ENCODE measurements at places on chromosomes 12 and 14.

DNA sequence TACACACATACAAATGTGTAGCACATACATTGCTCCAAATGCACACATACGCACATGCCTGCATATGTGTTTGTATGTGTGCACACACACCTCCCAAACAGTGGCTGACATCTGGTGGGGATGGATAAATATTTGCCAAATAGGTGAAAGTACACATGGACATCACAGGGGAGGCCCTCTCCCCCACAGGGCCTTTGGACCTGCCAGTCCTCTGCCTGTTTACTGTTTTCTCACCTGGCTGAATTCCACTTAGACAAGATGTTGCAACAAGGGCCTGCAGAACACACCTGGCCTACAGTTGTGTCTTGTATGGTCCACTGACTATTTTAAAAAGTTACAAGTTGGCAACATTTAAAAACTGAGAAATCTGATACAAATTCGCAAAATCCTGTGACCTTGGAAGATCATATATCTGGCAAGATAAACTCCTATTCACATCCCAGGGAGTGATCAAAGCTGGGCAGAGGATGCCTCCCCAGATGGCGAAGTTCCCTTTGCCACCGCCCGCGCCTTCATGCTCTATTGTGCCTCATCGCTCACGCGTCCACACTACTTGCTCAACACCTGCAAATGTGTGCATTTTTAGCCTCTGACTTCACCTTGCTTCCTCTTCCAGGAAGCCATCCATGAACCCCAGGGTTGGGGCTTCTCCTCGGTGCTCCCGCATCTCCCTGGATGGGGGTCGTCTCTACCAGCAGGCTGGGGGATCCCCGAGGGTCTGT is 118.4 kb upstream of the FZD10 start:
- no peak for DNase-seq

GRCh38 chr14:83379436-83379835 is 1845.8 kb upstream of the SEL1L start:
- no peak for DNase-seq

- no peak for DNase-seq
Measured at GRCh38 chr12:103986829-103987228, 21.2 kb downstream of the TDG start.

DNA sequence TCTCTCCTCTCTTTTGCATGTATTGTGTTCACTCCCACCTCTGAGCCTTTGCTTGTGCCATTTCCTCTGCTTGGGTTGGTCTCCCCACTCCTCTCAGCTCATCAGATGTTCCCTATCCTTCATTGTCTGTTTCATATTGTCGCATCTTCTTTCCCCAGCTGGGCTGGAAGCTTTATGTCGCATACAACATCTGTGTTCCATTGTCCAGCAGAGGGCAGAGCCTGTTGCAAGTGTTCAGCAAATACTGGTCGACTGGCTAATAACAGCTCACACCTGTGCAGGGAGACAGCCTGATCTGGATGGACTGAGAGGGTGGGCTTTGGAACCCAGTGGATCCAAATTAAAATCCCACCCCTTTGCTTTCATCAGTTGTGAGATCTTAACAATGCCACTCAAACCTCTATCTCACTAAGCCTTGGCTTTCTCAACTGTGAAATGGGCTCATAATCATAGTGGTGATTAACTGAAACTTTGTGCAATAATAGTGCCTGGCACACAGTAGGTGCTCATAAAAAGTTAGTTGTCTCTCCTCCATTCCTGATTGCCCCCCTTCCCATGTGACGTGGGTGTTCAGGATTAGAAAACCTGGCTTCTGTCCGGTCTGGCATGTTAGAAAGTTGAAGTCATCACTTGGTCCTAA is 75.8 kb downstream of the RIN3 start:
- DNase-seq = no peak

DNA sequence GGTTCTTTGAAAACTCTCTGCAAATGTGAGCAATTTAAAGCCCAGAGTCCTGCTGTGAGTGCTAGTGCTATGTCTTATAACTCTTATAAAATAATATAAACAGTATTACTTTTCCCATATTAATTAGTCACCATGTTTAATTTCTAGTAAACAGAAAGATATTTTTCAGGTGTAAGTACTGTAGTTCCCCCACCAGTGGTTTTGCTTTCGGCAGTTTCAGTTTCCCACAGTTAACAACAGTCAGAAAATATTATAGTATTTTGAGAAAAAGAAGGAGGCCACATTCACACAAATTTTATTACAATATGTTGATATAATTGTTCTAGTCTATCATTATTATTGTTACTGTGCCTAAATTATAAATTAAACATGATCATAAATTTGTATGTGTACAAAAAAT is 800.5 kb downstream of the LRFN5 start:
- DNase-seq = no peak

- DNase-seq = peak; percentile 74
Measured at GRCh38 chr12:130818635-130819576, 20.1 kb downstream of the STX2 start.

DNA sequence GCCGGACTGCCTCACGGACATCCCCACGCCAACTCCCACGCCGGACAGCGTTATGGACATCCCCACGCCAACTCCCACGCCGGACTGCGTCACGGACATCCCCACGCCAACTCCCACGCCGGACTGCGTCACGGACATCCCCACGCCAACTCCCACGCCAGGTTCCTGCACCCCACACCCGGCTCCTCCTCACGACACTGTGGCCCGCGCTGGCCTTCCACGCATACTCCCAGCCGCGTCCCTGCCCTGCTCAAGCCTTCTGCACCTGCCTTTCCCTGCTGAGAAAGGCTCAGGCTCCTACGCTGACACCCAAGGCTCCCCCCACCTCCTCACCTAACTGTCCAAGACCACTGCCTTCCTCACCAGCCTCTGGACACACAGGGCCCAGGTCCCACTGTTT is 9.7 kb downstream of the CACNA2D4 start:
- DNase-seq = no peak

DNA sequence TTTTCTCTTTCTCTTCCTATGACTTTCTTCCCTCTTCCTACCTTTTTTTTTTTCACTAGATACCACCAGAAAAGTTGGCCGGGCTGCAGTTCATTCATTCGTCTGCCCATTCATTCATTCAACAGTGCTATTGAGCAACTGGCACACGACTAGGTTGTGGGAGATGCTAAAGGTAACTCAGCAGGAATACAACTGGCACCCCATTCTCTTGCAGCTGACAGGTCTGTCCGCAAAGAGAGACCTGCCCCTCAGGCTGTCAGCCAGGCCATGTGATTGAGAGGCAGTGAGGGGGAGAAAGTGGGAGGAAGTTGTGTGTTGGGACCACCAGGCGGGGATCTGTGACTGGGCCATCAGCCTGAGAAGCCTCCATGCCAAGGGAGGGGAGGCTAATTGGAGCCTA is 105.2 kb downstream of the TSPAN9 start:
- DNase-seq = no peak

- DNase-seq = no peak
Measured at GRCh38 chr14:60653701-60654161, 4.5 kb upstream of the SIX1 start.

DNA sequence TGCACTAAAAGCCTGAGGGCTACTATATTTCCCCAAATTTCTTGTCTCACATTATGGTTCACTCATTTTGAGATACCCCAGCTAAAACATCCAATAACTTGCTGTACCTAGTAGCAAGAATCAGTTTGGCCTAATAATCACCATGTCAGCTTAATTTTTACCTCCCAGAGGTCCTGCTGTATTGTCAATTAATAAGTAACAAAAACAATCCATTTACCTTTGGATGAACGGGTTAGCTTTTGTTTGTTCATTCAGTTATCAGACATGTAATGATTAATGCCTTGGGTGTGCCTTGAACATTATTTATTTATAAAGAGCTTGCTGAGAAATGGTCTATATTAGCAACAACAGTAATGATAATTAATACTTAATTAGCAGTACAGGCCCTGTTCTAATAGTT is 57.0 kb downstream of the MON2 start:
- no peak for DNase-seq

- DNase-seq = no peak
Measured at GRCh38 chr12:132437943-132438700, 51.8 kb upstream of the FBRSL1 start.

DNA sequence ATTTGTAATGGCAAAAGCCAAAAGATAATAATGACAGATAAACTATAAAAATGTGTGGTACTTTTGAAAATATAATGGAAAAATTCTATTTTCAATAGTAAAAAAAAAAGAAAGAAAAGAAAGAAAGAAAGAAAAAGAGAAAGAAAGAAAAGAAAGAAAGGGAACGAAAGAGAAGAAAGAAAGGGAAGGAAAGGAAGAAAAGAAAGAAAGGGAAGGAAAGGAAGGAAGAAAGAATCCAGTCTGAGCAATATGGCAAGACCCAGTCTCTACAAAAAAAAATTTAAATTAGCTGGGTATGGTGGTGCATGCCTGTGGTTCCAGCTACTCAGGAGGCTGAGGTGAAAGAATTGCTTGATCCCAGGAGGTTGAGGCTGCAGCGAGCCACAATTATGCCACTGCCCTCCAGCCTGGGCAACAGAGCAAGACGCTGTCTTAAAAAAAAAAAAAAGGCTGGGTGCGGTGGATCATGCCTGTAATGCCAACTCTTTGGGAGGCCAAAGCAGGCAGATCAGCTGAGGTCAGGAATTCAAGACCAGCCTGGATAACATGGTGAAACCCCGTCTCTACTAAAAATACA is 38.4 kb downstream of the EAPP start:
- DNase-seq = no peak

DNA sequence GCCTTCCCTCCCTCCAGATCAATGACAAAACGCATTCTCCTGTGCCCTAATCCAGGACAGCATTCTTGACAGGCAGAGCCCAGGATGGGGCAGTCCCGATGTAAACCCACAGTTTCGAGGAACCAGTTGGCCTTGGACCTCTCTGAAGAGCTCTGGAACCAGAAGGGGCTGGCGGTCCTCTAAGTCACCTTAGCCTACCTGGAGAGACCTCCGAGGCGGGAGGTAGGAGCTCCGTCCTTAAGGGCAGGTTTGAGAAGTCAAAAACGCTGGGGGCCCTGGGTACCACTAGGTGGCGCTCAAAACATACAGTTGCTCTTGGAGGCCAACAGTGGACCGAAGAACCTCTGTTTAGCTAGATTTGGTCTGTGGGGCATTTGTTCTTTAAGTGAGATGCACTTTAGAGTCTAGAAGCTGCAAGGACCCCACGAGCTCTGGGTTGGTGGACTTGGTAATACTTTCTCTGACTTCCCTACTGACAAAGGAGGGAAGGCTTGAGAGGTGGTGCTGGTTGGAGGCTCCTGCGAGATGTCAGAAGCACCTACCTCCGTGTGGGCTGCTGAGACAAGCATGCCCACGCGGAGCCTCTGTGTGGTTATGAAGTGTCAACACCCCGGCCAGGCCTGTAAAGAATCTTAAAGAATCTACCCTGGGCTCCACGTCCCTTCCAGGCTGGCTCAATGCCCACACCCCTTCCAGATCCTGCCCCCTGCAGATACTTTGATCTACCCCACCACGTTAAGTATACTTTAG is 74.8 kb upstream of the CHST11 start:
- peak; percentile 53 for DNase-seq

- DNase-seq = no peak
Measured at GRCh38 chr12:6262623-6263022, 47.9 kb upstream of the PLEKHG6 start.

DNA sequence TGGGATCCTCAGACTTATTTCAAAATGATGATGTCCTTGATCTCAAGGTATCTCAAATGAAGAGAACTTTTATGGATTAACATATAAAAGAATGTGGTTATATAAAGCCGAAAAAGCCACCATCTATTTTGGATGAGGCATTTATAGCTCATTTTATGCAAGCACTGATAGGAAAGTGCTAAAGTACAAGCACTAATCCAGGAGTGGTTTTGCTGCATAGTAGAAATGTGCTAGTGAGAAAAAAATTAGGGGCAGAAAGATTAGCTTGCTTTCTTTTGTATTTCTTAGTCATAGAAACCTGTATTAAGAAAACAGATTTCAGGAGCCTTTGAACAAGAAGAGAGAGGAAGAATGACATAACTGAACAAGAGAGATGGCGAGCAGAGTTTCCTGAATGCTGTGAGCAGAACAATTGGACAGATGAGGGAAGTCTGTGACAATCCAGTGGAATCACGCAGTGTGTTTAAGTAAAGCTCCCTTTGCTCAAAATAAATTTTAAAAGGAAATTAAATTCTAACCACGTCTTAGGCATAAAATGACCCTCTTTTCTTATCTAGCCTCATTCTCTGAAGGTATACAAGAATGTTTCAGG is 238.2 kb upstream of the NOVA1 start:
- DNase-seq = no peak

DNA sequence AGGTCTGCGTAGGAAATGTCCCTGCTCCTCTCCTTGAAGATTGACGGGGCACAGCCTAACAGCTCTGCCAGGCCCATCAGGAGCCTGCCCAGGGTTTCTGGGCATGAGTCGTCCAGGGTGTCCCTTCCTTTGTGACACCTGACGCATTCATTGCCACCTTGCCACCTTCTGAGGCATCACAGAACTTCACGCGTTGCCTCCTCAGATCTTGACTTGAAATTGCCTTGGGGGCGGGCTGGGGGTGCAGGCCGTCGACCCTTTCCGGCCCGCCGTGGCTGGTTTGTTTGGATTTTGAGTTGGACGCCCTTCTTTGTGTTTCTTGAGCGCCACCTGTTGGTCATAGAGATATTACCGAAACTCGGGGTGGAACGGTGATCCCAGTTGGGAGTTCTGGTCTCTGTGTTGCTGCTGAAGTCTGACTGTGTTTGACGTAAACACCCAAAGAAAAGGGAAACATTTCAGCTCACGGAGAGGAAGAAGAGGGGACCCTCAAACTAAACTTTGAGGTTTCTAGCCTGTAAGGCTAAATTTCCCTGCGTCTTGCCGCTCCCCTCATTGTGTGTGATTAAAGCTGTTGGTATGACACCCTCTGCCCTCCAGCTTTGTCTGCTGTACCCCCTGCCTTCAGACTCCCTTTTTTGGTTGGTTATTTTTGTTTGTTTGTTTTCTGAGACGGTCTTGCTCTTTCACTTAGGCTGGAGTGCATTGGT is 44.6 kb downstream of the MLXIP start:
- peak; percentile 65 for DNase-seq

- no peak for DNase-seq
Measured at GRCh38 chr12:61188801-61189595, 1071.2 kb upstream of the USP15 start.

- no peak for DNase-seq
Measured at GRCh38 chr12:8482571-8483061, 26.9 kb downstream of the CLEC6A start.

- DNase-seq = no peak
Measured at GRCh38 chr14:86625637-86626036, 1095.7 kb downstream of the FLRT2 start.

DNA sequence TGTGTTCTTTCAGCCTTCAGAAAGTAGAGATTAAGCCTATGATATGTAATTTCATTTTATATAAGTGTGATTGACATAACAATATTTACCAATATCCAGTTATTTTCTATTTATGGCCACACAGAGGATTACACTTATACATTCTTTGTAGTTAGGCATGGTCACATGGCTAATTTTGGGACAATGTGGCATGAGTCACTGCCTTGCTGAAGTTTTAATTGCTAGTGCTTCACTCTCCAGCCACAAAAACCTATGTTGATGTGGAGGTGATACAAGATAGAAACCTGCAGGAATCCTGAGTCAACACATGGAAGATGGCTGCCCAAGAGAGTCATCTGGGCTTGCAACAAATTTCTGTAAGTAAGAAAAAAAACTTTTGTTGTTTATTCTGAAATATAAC is 17.0 kb downstream of the CLEC14A start:
- DNase-seq = no peak

- DNase-seq = peak; percentile 51
Measured at GRCh38 chr12:121669521-121669900, at the start of gene MORN3. Gene MORN3, minus strand, starts transcription at chr12:121669654. Its CDS starts 171 bp downstream, at chr12:121669483.
